LoVo (cell line): ENCODE measurements at places on chromosomes 11 and 22.
A peak's percentile ranks its signal among the peaks of the same experiment; 100 is the strongest.

- DNase-seq = no peak
Observed at GRCh38 chr11:37076866-37077265, 478.8 kb upstream of the RAG2 start.

GRCh38 chr22:29784451-29785361 lies 17.5 kb downstream of the UQCR10 start:
- DNase-seq = no peak

DNA sequence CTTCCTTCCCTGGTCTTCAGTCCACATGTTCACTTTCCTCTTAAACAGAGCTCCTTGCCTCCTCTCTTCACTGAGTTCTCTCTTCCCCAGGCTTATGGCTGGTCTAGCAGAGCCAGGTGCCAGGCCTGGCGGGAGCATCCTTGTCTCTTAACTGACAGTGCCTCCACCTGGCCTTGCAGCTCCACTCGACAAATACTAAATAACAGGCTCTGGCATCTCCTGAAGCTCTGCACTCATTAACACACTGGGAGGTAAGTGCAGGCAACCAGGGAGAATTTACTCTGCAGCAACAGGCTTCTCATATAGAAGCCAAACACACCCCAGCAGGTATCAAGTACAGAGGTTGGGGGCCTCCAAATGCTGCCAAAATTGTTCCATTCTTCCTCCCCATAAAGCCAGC lies 438.1 kb downstream of the SOX6 start:
- DNase-seq = no peak

DNA sequence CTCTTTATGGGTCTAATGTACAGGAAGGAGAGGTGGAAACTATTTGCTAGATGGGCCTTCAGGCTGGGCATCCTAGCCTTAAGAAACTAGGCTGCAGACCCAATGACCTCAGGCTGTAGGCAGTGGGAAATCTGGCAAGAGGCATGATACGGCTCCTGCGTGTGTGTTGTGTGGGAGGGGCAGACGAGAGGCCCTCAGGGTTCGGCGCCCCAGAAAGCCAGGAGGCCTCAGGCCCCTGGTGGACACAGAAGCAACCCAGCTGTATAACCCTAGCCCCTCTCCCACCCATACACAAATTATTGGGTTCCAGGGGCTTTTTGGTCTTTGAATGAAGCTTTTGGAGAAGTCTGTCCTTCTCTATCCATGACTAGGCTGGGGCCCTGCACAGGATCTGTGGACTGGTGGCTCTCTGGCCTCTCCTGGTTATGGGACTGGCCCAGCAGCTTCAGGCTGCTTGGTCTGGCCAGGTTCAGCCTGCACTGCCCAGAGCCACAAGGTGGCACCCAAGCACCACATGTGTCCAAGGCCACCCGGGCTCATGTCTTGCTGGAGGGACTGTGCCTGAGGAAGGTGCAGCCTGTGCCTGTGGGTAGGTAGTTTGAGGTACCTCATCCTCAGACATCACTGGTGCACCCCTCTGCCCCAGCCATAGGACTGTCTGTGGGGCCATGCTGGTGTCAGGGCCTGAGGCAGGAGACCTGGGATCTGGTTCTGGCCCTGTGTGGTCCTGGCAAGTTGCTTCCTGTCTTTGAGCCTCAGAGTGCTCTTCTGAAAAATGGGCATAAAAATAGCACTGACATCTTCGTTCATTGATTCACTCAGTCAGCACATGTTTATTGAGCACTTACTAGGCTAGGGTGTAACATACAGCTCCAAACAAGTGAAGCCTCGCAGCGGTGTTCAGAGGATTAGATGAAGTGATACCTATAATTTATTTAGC lies 87.5 kb downstream of the RRM1 start:
- DNase-seq = peak; percentile 59

GRCh38 chr11:84408946-84409411 lies 1122.8 kb upstream of the CCDC90B start:
- DNase-seq = no peak

DNA sequence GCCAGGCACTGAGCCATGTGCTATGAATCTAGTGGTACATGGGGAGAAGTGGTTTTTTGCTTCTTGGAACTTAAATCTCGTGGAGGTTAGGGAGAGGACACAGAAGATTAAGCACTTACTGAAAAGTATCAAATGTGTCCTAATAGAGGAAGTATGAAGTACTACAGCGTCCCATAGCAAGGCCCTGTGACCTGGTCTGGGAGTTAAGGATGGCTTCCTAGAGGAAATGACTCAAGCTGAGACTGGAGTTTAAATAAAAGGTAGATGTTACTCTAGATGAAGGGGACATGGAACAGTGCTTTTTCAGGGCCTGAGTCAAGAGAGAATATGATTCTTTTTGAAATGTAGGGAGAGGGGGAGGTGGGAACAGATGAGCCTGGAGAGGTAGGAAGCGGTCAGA lies 202.9 kb downstream of the GRIK4 start:
- DNase-seq = no peak

DNA sequence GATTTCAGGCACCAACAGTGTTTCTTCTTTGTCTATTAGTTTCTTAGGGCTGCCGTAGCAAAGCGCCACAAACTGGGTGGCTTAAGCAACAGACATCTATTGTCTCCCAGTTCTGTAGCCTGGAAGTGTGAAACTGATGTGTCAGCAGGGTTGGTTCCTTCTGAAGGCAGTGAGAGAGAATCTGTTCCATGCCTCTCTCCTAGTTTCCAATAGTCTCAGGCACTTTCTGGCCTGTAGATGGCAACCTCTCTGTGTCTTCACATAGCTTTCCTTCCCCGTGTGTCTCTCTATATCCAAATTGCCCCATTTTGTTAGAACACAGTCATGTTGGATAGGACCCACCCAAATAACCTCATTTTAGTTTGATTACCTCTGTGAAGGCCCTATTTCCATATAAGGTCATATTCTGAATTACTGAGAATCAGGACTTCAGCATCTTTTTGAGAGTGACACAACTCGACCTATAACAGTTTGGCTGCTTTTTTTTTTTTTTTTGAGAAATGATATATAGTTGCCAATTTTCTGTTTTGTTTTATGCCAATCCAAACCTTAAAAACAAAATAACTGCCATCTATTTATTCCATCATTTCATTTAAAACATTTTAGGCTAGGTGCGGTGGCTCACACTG lies 108.2 kb downstream of the SLC36A4 start:
- peak; percentile 12 for DNase-seq

DNA sequence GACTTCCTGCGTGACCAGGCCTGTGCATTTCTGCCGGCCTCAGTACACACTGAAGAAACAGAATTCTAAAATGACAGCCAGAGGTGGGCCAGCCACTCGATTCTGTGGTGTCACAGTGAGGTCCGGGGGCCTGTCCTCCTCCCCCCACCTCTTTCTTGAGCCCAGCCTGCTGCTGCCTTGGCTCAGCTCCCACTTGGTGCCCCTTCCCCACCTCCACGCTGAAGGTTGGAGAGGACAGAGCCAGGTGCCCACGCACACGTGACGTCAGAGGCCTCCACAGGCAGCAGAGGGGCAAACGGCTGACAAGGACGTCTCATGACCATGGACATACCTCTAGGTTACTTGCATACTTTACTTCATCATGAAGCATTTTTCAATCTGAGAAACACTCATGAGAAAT lies 78.0 kb upstream of the SHANK2 start:
- DNase-seq = no peak

GRCh38 chr11:101860696-101861427 lies 53.9 kb upstream of the CEP126 start:
- peak; percentile 60 for DNase-seq

GRCh38 chr22:45975164-45976161 lies 1.5 kb downstream of the WNT7B start:
- DNase-seq = peak; percentile 32

DNA sequence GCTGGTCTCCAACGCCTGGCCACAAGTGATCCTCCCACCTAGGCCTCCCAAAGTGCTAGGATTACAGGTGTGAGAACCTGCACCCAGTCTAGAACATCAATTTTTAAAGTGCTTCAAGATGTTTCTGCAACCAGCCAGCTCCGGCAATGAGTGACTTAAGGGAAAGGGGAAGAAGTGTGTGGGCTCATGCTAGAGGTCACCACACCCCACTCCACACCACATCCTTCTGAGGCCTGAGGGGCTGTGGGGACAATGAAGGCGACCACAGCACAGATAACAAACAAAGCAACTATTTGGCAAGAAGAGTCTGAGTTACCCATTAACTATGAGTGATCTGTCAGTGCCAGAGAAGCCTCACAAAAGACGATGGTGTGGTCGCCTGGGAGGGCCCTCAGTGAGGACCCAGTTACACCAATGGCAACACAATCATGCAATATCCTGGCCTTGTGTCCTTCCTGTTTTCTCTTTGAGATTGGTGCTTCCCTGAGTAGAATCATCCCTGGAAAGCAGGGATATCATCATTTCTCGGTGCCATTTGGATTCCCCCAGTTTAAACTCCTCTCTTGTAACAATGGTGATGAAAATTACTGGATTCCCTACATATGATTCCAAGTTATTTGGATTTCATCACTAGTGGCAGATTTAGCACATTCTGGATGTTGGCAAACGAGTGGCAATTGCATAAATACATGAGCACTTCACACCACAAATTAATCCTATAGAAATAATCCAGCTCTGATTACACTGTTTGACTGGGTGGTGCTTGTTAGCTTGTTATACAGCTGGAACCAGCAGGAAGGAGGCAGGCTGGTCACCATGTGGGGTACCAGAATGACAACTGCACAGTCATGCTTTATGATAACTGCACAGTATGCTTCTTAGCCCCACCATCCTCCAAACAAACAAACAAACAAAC lies 18.4 kb downstream of the ABTB2 start:
- peak; percentile 23 for DNase-seq

DNA sequence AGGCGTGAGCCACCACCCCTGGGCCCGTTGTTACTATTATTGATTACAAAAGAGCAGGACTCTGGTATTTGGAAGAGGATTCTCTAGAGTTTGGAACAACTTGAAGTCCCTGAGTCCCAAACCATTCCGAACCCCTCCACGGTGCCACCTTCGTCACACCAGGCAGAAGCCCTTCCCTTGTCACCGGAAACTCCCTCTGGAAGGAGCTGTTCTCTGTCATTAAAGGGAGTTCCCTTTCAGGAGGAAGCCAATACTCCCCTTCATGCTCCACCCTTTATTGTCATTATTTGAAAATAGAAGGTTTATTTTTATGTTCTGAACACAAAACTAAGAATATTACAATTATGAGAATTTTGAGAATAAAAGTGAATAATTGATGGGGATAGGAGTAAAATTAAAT lies 5.1 kb upstream of the C11orf24 start:
- no peak for DNase-seq

GRCh38 chr11:11486002-11486401 lies 133.0 kb upstream of the CSNK2A3 start:
- no peak for DNase-seq

GRCh38 chr11:122038543-122038942 lies 77.5 kb downstream of the BLID start:
- peak; percentile 6 for DNase-seq

DNA sequence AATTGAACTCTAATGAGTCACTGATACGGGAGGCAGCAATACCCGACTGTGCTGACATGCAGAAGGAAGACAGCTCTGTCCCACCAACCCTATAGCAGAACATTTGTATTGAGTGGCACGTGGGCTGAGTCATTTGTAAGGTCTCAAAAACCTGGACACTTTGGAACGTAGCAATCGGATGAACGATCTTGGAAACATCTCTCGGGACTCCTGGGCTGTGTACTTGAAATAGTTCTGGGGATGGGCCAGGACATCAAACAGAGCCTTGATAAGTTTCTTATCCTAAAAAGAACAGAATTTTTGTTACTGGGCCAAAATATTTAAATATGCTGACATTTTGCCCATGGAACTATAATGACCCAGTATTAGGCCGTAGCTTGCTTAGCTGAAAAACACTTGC lies 17.1 kb upstream of the NRIP3 start:
- DNase-seq = no peak

DNA sequence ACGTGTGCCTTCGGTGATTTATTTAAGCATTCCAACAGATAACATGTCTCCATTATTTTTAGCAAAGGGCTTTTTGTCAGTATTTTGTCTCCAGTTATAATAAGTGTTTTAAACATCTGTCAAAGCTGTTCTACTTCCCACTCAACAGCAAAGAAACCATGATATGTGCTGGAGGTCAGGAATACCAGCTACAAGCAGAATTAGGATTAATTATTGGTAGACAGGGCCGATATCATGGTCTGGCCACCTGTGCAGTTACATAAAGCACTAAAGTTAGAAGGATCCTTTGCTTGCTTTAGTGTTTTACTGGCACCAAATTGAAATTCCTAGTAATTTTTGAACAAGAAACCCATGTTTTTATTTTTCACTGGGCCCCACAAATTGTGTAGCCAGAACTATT lies 591.3 kb upstream of the ARHGAP42 start:
- no peak for DNase-seq

- no peak for DNase-seq
Observed at GRCh38 chr11:76218449-76219178, 12.3 kb upstream of the WNT11 start.

- DNase-seq = no peak
Observed at GRCh38 chr11:83493034-83493433, 206.9 kb upstream of the CCDC90B start.

DNA sequence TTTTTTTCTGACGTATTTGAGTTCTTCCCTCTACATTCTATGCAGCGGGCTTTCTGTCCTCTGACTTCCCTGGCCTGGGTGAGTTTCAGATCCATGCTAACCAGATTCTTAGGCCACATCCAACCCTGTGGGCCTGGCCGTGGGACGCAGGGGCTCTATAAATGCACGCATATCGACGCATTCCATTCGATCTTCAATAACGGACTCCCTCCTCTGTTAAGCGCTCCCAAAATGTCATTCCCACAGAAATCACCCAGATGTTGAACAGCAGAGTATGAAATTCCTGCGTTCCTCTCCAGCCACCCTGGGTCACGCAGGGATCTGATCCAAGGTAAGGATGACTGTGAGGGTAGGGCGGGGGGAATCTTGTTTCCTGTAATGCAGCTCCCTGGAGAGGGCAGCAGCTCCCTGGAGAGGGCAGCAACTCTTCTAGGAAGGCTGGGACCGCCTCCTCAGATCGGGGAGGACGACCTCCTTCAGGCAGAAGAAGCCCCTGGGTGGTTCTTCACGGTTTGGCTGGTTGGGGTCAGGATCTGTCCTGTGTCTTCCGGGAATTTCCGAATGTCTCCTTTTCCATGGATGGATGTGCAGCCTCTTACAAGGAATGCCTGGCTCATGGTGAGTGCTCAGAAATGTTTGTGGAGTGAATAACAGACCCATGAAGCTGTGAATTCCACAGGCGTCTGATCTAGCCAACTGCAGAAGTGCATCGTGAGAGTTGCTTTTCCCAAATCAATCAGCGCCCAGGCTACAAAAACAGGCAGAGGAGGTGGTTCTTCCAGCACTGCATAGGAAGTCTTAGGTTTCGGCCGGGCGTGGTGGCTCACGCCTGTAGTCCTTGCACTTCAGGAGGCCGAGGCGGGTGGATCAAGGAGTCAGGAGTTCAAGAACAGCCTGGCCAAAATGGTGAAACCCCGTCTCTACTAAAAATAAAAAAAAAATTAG lies 12.2 kb downstream of the MRGPRD start:
- no peak for DNase-seq

GRCh38 chr22:29593923-29594322 lies 9.5 kb upstream of the NF2 start:
- DNase-seq = no peak

GRCh38 chr22:50104141-50104544 lies 14.3 kb downstream of the MOV10L1 start:
- no peak for DNase-seq

- DNase-seq = no peak
Observed at GRCh38 chr11:107413352-107413751, 44.3 kb downstream of the CWF19L2 start.

- DNase-seq = no peak
Observed at GRCh38 chr11:61034111-61034510, 62.6 kb downstream of the CD6 start.
